ENCODE measurements at places on chromosomes 11 and 22.

- no peak for DNase-seq
Measured at GRCh38 chr11:101705972-101706371, 122.2 kb upstream of the TRPC6 start.

GRCh38 chr11:102267609-102268008, 49.7 kb upstream of the BIRC3 start:
- DNase-seq, result no peak

- no peak for DNase-seq
Measured at GRCh38 chr22:47046411-47047065, 284.1 kb downstream of the TBC1D22A start.

GRCh38 chr11:1842149-1843097, 3.6 kb downstream of the TNNI2 start:
- DNase-seq, result no peak

GRCh38 chr11:2127482-2128129, 11.6 kb downstream of the IGF2 start:
- no peak for DNase-seq

DNA sequence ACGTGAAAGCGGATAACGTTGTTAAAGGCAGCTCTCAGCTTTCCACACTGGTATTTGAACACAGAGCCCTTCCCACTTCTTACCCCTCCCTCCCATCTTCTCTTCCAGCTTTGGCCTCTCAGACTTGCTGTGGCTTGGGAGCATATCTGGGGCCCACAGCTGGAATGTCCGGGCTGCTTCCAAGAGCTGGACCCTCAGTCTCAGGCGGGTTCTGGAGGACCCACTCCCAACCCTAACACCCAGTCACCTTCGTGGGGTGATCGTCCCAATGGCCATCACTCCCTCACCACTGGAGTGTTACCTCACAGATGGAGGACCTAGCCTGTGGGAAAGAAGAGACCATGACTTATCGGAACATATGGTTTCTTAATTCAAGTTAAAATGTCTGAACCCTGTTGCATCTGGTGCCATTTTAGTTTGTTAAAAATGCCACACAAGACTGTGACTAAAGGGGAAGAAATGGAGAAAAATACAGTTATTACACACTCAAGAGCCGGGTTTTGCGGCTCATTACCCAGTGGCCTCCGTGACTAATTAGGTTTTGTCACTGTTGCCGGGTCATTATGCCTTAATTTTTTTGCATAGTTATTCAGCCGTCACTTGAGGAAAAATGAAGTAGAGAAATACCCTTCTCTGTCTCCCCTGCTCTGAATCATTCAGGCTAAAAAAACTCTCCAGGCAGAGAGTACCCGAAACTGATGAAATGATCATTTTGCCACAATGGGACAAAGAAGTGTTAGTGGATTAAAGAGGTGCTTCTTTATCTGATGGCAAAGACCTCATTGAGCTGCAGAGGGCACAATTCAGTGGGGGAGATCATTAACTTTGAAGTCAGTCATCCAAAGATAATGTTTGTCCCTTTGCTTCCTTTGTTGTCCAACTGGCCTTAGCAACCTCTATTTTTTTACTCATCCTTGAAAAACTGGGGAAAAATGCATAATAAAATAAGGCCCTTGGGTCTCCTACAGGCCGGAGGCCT, 87.2 kb upstream of the HTATIP2 start:
- DNase-seq, result no peak

DNA sequence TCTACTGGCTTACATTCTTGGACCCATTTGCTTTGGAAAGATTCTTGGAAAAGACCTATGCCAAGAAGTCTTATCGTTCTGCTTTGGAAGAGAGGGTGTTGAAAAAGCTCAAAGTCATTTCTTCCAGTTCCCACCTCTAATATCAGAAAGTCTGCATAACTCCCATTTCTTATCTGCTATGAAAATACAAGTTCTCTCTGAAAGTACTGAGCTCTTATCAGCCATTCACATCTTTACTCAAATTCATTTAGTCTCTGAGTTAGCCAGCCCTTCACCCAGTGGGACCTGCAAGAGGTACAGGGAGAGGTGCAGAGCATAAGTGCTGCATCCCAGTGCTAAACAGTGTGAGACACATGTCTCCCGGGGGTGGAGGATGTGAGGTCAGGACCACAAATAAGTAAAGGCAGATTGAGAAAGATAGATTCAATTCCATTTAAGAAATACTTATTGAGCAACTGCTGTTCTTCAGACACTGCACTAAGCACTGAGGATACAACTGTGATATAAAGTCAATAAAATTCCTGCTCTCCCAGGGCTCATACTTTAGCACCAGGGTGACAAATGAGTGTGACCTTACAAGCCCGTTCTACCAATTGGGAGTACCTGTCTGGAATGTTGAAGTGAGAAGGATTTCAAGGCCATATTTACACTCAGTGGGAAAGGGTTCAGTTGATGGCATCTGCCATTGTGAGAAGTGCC, 76.7 kb downstream of the PISD start:
- DNase-seq, result no peak

DNA sequence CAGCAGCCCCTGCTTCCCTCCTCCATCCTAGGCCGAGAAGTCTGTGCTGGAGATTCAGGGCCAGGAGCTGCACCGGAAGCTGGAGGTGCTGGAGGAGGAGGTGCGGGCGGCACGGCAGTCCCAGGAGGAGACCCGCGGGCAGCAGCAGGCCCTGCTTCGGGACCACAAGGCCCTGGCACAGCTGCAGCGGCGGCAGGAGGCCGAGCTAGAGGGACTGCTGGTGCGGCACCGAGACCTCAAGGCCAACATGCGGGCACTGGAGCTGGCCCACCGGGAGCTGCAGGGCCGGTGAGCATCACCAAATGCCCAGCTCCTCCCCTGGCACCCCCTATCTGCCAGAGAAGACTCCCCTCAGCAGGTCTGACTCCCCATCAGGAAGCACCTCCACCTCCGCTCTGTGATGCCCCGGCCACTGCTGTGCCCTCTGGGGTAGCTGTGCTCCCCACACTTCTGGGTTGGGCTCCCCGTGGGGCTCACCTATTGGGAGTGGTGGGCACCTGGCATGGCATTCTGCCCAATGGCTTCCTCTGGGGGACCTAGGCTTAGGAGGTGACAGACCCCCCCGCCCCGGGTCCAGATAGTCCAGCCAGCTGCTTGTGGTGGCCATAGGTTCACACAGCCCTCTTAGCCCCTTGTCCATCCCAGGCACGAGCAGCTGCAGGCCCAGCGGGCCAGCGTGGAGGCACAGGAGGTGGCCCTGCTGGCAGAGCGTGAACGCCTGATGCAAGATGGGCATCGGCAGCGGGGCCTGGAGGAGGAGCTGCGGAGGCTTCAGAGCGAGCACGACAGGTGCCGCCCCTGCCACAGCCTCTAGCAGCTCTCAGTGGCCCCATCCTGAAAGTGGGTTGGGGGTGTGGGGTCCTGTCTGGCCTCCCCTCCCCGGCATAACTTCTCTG, 6.6 kb upstream of the RPS6KA4 start:
- DNase-seq, result no peak

DNA sequence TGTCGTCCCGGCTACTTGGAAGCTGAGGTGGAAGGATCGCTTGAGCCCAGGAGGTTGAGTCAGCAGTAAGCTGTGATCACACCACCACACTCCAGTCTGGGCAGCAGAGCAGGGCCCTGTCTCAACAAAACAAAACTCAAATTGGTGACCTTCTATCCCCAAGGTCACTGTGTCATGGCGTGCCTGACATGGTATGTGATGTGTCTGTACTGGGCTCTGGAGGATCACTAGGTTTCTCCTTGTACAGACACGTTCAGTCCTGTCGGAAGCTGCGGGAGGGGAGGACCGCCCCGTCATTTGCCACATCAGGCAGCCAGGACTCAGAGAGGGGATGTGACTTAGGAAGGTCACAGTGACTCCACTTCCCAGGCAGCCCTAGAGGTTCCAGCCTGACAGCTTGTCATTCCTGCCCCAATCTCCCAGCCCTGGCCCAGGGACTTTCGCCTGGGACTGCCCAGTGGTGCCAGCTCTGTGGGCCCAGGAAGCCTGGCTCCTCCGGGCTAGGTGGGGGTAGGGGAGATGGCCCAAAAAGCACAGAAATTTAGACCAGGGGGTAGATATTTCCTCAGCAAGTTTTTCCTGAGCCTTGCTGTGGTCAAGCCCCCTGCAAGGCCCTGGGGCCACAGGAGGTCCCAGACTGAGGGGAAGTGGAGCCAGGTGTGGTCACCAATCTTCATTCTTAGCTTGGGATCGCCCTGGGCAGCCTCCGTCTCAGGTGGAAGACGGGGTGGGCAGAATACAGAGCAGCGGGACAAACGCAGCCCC, 53.2 kb downstream of the TRIOBP start:
- DNase-seq, result no peak
